ENCODE measurements at places on chromosomes 5 and 9. TPM values are rescaled to one million over a fixed set of nuclear protein-coding genes. Genes with fewer than 3 reads are reported as not detected.

DNA sequence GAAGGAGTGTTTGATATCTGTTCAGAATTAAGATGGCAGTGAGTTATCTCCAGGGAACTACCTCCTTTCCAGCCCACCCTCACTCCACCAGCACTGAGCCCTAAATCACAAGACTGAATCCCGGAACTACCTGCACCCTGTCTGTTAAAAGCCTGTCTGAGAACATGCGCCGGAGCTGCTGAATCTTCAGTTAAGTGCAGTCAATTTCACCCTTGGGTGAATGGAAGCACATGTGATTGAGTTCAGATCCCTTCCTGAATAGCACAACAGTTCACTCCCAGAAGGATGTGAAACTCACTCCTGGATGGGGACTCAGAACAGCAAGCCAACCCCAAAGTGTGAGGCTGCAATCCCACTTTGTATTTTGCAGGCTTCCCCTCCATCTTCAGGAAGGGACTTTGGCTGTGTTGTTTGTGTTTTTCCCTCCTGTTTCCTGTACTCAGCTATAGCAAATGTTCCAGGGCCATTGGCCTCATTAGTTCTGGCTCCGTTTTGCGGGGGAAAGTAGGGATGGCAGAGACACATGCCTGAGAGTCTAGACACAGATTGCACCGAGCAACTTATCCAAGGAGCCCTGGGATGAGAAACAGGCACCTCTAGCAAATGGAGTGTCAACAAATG lies 43.4 kb downstream of the DPYSL3 start:
- DNase-seq = no peak

DNA sequence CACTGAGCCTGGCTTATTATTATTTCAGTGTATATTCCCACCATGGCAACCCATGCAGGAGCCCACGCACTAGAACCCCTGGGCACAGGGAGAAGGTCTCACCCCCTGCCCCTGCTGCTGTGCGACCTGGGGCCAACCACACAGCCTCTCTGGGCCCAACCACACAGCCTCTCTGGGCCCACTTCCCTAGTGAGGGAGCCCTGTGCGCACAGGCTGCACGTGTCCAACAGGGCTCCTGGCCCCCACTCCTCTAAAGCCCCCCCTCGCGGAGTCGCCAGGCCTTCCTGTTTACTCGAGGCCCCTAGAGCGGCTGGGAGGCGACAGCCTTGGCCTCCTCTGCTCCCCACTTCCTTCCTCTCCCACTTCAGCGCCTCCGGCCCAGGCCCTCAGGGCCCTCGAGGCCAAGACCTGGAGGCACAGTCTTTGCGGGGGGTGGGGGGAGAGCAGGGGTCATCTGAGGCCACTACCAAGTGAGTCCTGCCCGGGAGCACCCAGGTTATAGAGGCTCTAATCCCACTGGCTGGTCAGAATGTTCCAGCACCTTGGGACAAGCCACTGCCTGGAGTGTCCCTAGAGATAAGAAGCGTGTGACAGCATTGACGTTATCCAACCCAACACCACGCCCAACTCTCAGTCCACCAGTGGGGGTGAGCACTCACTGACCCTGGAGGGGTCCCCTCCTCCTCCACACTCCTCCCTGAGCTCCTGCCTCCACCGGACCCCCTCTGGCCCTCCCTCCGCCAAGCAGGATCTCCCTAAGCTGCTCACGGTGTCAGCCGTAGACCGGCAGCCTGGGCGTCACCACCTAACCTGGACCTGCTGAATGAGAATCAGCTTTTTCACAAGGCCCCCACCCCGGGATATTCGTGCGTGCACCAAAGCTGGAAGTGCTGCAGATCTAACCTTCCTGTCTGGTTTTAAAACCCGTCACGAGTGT lies 7.9 kb upstream of the ENG start:
- peak; percentile 80 for DNase-seq

UBE2QL1 gene
- total RNA-seq = 0.65 TPM

- peak; percentile 44 for DNase-seq
These were observed 19.6 kb downstream of the TENT4A start for GRCh38 chr5:6732634-6733410.

DNA sequence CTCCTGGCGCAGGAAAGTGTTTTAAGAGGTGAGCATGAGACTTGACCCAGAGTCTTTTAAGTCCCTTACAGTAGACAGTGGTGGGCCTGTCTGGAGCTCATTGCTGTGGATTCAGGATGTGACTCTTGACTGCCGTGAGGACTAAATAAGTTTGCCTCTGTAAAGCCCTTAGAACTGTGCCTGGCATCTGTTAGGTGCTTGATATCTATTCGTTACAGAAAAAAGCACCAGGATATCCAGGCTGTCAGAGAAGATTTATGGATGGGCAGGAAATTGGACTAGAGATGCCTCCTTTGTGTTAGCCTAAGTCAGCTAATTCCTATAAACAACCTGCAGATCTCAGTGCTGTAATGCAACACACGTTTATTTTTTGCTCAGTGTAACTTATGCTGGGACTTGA lies 12.6 kb downstream of the ERGIC1 start:
- DNase-seq = no peak

Measured in ovary (tissue), 10 donors.